B cell (primary cell): ENCODE measurements at places on chromosomes 3 and 15. TPM values are rescaled to one million over a fixed set of nuclear protein-coding genes. Genes with fewer than 3 reads are reported as not detected.
A peak's percentile ranks its signal among the peaks of the same experiment; 100 is the strongest.

UACA gene
- total RNA-seq, result 1.8 and 2.7 TPM in 2 replicates

AMIGO3 gene
- total RNA-seq, result not detected in 2 replicates

DNA sequence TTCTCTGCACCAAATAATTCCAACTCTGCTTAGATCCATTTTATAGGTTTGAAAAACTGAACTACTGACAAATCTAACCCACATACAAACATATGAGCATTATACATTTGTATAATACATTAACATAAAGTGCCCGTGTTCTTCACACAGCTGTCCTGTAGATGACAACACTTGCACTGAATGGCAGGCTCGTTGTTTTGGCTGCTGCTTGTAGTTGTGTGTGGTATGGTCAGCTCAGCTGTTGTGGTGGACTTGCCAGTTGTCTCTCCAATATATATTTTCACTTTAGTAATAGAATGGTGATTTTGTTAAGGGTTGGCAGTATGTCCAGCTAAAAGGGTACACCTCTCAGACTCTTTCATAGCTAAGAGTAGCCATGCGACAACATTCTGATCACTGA is 30.5 kb downstream of the CHST2 start:
- H3K4me1 ChIP-seq, result no peaks in the 10 kb centered on the region
- no peak overlapping the region for H3K27ac ChIP-seq
- DNase-seq, result no peak
- H3K27me3 ChIP-seq, result no peaks in the 10 kb centered on the region
- H3K4me3 ChIP-seq, result no peak overlapping the region

DNA sequence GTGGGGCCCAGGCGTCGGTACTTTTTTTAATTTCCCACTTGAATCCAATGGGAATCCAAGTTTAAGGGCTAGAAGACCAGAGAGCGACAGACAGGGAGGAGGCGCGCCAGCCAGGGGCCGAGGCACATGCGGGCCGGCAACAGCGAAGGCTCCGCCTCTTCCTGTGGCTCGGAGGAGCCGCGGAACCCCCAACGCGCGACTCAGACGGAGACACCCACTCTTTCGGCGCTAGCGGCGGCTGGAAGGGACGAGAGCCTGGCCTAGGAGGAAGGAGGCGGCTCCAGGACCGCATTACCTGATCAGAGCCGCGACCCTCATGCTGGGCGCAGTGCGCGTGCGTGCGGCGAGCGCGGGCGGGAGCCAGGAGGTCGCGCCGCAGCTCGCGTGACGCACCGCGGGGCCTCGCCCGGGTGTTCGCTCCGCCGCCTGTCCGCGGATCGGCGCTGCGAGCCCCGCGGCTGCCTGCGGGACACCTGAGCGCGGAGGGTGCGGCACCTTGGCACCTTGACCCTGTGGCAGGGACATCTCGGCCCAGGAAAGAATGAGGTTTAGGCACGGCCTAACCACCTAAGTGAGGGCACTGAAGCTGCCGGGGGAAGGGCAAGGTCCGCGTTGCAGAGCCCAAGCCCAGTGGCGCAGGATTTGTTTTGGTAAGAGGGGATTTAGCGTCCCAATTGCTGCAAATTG is at the start of gene DPH6:
Gene DPH6, minus strand, starts transcription at position 342 of the 687 bp plus-strand sequence. Its CDS starts 24 bp downstream, at position 318.
- peak; percentile 93 for DNase-seq
- H3K4me1 ChIP-seq, result peaks cover 15% of the 10 kb centered on the region
- peaks cover 1% of the 10 kb centered on the region for H3K36me3 ChIP-seq
- H3K27me3 ChIP-seq, result no peaks in the 10 kb centered on the region

TMEM212 gene
- not detected in 2 replicates for total RNA-seq

SCAPER gene
- total RNA-seq, result 59.5 and 61.6 TPM in 2 replicates

DNA sequence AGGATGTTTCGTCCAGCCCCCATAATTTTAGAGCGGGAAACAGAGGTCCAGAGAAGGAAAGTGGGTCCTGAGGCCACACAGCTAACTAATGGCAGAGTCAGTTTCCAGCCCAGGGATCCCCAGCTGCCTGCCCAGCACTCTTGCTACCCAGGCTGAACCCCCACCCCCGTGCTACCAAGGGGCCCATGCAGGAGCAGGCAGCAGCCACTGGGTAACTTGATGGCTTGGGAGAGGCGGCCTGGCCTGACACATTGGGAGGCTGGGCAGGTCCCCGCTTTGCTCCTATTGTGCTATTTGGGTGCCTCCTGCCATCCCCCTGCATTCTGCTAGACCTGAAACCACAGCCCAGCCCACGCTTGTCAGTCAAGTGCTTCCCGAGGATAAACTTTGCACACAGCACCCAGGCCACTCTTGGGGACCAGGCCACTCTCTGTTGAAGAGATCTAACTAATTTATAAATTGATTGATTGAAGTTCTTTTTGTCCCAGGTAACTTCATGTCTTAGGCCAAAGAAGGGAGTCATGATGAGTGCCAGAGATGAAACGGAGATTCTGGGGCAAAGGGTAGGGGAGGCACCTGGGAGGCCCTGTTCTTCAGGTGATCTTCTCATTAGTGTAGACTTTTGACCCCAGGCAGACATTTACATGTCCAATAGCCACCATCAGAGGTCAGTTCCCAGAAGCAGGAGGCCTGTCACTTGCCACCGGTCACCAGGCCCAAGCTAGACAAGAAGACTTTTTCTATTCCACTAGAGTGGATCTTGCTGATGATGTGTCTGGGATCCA is 7.0 kb downstream of the PAK6 start:
- H3K27me3 ChIP-seq, result no peaks in the 10 kb centered on the region
- no peak for DNase-seq
- no peak overlapping the region for H3K27ac ChIP-seq
- H3K36me3 ChIP-seq, result no peaks in the 10 kb centered on the region

DNA sequence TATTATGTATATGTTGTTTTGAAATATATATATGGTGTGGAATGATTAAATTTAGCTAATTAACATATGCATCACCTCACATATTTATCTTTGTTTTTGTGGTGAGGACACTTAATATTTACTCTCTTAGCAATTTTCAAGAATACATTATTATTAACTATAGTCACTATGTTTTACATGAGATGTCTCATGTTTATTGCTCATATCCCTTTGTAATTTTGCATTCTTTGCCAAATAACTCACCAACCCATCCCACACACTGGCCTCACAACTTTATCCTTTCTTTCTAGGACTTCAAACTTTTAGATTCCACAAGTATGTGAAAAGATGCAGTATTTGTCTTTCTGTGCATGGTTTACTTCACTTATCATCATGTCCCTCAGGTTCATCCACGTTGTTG is 950.2 kb upstream of the CADM2 start:
- H3K27ac ChIP-seq, result no peak overlapping the region
- H3K4me1 ChIP-seq, result no peaks in the 10 kb centered on the region
- DNase-seq, result no peak
- H3K27me3 ChIP-seq, result no peaks in the 10 kb centered on the region

XCR1 gene
- total RNA-seq, result not detected in 2 replicates

DNA sequence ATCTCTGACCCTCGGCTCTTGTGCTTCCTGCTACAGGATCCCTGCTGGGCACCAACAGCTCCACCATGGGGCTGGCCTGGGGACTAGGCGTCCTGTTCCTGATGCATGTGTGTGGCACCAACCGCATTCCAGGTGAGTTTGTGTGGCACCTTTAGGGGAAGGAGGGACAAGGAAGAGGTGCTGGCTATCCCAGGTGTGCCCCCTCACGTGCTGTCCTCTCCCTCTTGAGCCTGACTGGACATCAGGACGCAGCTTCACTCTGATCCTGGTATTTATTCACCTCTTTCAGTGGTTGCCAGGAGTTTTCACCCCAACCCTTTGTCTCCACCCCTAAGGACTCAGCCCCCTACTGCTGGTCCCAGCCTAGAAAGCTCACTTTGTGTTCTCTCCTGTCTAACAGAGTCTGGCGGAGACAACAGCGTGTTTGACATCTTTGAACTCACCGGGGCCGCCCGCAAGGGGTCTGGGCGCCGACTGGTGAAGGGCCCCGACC is 960 bp downstream of the THBS1 start:
- no peak overlapping the region for H3K27ac ChIP-seq
- DNase-seq, result no peak
- peaks cover 8% of the 10 kb centered on the region for H3K27me3 ChIP-seq
- H3K4me3 ChIP-seq, result no peak overlapping the region
- no peaks in the 10 kb centered on the region for H3K36me3 ChIP-seq
- peaks cover 6% of the 10 kb centered on the region for H3K4me1 ChIP-seq

- H3K36me3 ChIP-seq, result peaks cover 11% of the 10 kb centered on the region
- DNase-seq, result no peak
- peak overlapping the region; percentile 40 for H3K4me3 ChIP-seq
- H3K4me1 ChIP-seq, result peaks cover 74% of the 10 kb centered on the region
- H3K27me3 ChIP-seq, result no peaks in the 10 kb centered on the region
- peak overlapping the region; percentile 90 for H3K27ac ChIP-seq
Measured at GRCh38 chr3:170356596-170357175, 829 bp upstream of the SKIL start.

DNA sequence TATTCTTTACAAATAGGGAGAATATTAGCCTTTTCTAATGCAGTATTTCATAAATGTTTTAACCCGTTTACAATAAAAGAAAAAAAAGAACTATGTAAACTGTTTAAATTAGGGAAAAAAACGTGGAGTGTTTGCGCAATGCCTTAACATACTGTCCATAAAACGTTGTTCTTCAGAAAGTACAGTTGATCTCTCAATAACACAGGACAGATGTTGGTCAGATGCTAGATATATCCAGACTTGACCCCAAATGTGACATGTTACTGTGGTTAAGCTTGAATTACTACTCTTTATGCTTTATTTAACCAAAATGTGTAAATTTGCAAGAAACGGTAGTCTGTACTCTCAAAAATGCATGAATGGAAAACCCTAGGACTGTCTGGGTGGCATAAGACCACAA is 110.3 kb downstream of the PLOD2 start:
- no peaks in the 10 kb centered on the region for H3K27me3 ChIP-seq
- no peaks in the 10 kb centered on the region for H3K36me3 ChIP-seq
- no peak for DNase-seq
- H3K27ac ChIP-seq, result no peak overlapping the region

GRCh38 chr3:34635352-34635850 is 837.0 kb downstream of the PDCD6IP start:
- H3K4me3 ChIP-seq, result no peak overlapping the region
- no peaks in the 10 kb centered on the region for H3K36me3 ChIP-seq
- H3K27me3 ChIP-seq, result no peaks in the 10 kb centered on the region
- H3K4me1 ChIP-seq, result no peaks in the 10 kb centered on the region
- DNase-seq, result no peak
- no peak overlapping the region for H3K27ac ChIP-seq

GRCh38 chr3:194797555-194798250 is 112.0 kb downstream of the FAM43A start:
- no peak for DNase-seq
- no peak overlapping the region for H3K27ac ChIP-seq
- H3K4me1 ChIP-seq, result no peaks in the 10 kb centered on the region
- no peak overlapping the region for H3K4me3 ChIP-seq
- H3K27me3 ChIP-seq, result no peaks in the 10 kb centered on the region
- H3K36me3 ChIP-seq, result no peaks in the 10 kb centered on the region

DNA sequence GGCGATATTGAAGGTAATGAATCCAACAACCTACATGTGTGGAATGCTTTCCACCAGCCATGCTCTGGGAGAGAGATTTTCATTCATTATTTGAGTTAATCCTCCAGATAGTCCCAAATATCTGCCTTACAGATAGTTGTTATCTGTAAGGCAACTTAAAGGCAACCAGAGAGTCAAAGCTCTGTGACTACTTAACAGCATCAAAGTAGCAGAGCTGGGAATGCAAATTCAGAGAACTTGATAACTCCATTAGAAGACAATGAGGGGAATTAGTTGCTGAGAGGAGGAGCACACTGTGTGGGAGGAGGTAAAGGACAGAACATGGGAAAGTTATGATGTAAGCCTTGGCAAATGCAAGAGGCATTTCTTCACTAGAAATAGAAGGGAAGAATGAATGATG is 10.5 kb upstream of the CRBN start:
- no peak for DNase-seq
- H3K4me3 ChIP-seq, result no peak overlapping the region
- no peak overlapping the region for H3K27ac ChIP-seq
- H3K4me1 ChIP-seq, result no peaks in the 10 kb centered on the region

DNA sequence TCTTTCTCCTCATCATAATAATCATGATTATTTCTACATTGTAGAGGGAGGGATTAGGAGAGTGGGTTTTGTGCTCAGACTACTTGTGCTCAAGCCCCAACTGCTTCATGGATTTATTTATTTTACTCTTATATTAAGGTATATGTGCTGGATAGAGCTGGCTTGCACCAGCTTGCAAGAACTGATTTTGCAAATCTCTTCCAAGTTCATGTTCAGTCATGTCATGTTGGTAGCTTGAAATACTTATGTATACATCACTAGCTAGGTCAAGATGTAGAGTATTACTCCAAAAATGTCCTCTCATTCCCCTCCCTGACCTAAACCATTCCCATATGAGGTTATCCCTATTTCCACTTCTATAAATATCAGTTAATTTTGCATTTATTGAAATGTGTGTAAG is 293.9 kb upstream of the RBMS3 start:
- H3K27me3 ChIP-seq, result no peaks in the 10 kb centered on the region
- DNase-seq, result no peak
- no peaks in the 10 kb centered on the region for H3K36me3 ChIP-seq
- H3K27ac ChIP-seq, result no peak overlapping the region
